Stimulated activated CD8-positive, alpha-beta memory T cell treated with anti-CD3 and anti-CD28 coated beads, Interleukin-4, amount 100 ng/mL, for 1 hour (primary cell): ENCODE measurements at places on chromosomes 4 and X.

GRCh38 chr4:47933840-47934239 is 19.5 kb upstream of the NFXL1 start:
- no peak for DNase-seq

GRCh38 chr4:138056541-138056940 is 185.6 kb downstream of the SLC7A11 start:
- no peak for DNase-seq

- DNase-seq = no peak
Measured at GRCh38 chr4:167838686-167839085, 253.7 kb upstream of the ANXA10 start.

DNA sequence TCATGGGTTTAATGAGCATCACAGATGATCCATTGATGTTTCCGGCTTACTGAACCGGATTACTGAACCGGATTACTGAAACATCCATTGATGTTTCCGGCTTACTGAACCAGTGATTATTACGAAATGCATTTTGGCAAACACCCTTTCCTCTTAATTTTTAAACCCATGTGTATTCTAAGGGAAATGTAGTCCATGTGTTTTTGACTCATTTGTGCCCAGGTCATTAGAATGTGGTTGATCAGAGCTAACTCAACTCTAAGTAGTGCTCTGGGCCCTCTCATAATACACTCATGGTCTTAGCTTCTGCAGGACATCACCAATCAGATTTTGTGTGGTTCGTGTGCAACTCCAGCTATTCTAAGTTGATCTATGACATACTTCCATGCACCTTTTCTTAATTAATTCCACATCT is 141.6 kb downstream of the SPATA18 start:
- DNase-seq = no peak

DNA sequence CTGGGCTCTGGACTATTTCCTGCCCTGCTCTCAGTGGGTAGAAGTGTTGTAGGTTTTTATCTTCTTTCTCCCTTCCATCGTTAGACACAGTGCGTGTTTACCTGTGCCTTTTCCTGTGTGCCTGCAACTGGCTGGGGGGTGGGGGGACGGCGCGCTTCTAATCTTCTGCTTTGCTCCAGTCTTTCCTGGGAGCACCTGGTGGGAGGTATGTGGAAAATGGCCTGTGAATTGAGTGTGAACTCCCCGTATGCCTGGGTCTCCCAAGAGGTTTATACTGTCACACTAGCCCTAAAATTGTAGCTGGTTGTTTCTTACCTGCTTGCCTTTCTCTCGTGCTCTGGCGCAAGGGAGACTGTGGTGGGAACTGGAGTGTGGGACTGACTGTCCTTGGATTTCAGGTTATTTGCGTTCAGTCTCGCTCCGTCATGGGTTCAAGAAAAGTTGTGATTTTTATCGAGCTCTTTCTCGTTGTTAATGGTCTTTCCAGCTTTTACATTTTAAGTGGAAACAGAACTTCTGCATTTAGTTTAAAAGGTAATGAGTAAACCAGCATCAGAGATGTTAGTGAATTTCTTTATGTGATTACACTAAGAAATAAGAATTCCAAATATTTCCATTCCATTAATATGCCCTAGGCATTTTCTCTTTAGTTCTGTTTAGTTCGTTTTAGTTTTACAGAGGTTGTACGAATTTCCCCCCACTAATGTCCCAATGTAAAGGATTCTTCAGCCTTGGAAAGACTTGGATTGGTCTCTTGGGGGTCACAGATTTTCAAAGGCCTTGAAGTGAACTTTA is 15.3 kb downstream of the MRPL1 start:
- DNase-seq = no peak

DNA sequence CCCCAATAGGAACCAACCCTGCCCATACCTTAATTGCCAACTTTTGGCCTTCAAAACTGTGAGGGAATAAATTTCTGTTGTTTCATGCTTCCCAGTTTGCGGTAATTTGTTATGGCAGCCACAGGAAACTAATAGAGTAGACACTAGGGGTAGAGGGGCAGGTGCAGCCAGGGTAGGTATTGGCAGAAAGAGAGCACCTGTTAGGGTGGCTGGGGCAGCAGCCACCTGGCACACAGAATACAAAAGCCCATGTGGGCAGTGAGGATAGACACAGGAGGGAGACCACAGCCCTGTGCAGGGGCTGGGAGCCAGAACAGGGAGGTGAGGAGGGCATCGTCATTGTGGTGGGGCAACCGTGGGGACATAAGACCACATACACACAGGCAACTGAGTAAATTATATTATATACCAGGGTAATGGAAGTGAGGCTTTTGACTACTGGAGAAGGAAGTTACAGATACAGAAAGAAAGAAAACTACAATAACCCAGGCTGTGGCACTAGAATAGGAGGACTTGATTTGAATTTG is 28.2 kb downstream of the IRF2 start:
- no peak for DNase-seq

DNA sequence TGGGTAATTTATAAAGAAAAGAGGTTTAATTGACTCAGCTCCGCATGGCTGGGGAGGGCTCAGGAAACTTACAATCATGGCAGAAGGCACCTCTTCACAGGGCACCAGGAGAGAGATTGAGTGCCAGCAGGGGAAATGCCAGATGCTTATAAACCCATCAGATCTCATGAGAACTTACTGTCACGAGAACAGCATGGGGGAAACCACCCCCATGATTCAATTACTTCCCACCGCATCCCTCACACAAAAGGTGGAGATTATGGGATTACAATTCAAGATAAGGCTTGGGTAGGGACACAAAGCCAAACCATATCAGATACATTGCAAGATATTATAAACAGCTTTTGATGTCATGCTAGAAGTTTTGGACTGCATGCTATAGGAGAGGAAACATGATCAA is 204.3 kb downstream of the VEGFC start:
- no peak for DNase-seq

- no peak for DNase-seq
Measured at GRCh38 chrX:10030570-10030969, 63.4 kb downstream of the CLDN34 start.

DNA sequence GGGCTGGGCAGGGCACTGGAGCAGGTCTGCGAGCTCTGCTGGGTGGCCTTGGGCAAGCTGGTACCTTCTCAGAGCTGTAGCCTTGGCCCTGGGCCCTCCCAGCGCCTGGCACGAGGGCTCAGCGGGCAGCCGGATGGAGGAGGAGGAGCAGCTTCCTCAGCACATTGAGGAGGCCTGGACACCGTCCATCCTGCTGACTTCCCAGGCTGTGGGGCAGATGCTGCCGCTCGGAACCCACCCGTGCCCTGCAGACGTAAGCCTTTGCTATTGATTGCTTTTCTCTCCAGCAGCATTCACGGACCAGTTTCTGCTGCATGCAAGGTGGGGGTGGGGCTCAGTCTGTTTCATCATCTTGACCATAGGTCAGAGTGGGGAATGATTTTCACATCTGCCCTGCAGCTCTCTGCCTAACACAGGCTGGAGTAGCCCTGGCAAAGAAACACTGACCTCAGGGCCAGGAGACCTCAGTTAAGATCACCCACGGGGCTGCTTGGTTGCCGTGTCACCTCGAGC is 80.7 kb upstream of the PSAPL1 start:
- no peak for DNase-seq

DNA sequence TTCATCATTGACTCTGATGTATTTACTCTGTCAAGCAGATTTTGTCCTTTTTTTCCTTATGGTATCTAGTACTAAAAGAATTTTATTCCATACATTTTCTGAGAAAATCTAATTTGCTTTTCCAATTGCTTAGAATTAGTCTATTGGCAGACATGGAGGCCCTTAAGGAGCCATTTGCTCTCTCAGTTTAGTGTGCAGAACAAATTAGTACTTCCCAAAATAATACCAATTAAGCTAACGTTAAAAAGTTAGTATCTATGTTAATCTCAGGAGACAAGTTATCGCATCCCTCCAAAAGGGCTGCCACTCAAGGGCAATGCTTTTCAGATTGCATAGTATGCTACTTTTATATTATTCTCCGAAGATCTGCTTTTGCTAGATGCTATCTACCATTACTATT is 47.7 kb downstream of the PDHA2 start:
- no peak for DNase-seq

- no peak for DNase-seq
Measured at GRCh38 chr4:13182133-13182532, 302.0 kb downstream of the RAB28 start.

GRCh38 chr4:143473334-143474126 is 40.0 kb upstream of the SMARCA5 start:
- DNase-seq = no peak

DNA sequence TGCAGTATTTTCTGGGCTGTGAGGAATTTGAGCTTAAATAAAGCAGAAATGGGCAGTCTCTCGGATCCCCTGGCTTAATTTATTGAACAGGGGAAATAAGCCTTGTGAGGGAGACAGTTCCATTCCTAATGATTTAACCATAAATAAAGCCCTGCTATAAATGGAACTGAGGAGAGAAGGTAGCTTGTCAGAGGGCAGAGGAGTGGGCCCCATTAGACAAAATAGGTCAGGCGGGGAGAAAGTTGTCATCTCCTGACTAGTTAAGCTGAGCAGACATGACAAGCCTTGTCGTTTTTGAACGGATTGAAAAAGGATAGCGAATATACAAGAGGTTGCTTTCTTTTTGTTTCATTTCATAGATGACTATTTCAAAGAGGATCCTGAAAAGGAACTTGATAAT is 39.3 kb downstream of the SMPX start:
- no peak for DNase-seq

DNA sequence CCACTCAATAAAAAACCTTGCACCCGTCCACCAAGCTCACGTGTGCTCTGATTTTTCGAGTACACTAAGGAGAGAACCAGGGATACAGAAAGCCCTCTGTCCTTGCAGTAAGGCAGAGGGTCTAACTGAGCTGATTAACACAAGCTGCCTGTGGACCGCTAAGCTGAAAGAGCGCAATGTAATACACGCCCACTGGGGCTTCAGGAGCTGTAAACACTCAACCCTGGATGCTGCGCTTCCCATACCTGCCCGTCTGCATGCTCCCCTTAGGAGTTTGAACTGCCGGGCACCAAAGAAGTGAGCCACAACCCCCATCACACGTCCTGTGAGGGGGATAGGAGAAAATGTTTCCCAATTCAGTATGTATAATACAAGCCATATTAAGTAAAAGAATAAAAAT is 664.8 kb downstream of the PCDH18 start:
- no peak for DNase-seq

DNA sequence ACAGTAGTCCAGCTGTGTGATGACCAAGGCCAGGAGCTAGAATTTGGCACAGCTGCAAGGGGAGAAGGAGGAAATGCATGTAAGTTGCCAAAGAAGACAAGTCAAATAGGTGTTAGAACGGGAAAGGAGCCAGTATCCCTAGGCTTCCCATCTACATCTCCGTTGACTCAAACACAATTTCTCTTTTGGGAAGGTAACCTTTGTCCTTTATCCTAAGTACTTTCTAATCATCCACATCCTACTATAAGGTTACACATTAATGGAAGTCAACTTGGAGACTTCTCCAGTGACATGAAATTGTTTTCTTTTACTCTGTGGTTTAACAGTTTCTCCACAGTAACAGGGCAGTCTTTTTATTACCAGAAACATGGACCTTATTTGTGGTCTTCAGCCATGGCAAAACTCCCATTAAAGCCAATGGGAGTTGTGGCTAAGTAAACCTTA is 620.0 kb downstream of the ANKRD50 start:
- no peak for DNase-seq

DNA sequence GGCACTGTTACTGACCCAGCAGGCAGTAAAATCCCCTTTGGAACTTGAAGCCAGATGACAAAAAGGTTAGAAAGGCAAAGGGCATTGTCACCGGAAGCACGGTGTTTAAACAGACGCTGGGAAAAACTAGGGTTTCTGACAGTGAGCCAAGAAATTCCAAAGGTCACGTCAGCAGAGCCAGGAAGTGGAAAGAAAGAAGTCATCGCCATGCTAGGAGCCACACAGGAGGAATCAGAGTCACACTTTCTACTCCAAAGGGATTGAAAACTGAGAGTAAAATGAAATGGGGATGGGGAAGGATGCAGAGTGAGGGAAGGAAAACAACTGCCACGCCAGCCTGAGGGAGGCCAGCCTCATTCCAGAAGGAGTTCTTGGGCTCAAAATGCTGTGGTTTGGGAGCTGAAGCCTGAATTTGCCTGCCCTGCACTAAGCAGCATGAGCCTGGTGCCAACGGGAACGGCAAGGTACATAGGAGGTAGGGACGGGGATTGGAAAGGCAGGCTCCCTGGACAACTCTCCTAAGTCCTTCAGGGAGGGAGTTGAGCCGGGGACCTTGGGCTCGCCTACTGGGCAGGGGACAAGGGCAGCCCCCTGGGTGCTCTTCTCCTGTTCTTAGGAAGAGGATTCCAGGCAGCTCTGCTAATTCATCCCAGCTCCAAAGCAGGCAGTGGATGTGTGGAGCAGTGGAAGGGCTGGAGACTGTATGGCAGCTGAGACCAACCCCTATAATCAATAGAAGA is 66.8 kb downstream of the SOWAHB start:
- DNase-seq = no peak

DNA sequence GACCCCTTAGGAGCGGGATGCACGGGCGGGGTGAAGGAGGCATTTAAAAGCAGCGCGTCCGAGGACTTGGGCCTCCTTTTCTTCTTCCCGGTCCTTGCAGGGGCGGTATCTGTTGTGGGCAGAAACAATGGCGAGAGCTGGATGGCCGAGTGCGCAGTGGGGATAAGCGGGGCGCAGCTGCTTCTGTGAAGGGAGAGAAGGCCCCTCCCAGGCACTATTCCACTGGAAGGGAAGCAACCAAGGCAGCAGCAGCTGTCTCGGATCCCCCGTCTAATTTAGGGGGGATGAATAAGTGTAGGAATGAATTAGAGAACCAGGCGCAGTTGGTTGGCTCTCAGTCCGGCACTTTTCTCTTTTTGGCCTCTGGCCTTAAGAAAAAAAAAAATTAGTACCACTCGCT is 995 bp downstream of the SMARCA5 start:
- no peak for DNase-seq

GRCh38 chr4:176238157-176238610 is 30.8 kb downstream of the ASB5 start:
- DNase-seq = no peak
